ENCODE measurements at places on chromosomes 16 and 17. TPM values are rescaled to one million over a fixed set of nuclear protein-coding genes. Genes with fewer than 3 reads are reported as not detected.

Gene DNAH9
- polyA plus RNA-seq, result 1.9 TPM

- no peaks in the 10 kb centered on the region for H3K27me3 ChIP-seq
- DNase-seq, result no peak
- H3K4me3 ChIP-seq, result no peak overlapping the region
- no peaks in the 10 kb centered on the region for H3K36me3 ChIP-seq
- H3K4me1 ChIP-seq, result no peaks in the 10 kb centered on the region
These were observed 941.0 kb downstream of the KCNJ2 start for GRCh38 chr17:71110326-71110725.

DNA sequence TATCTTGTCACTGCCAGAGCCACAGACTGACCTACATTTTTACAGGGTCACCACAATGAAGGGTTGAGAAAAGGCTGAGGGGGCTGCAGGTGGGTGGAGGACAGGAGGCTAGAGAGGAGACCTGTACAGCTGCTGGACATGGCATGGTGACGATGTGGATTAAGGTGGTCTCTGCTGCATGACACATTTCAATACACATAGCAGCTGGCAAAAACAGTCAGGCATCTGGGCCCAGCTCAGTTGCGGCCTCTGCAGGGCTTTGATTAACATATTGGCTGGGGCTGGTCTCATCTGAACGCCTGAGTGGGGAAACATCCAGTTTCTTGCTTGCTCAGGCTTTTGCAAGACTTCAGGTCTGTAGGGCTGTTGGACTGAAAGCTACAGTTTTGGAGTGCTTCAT lies 265.4 kb upstream of the FOXF1 start:
- no peak for DNase-seq
- no peaks in the 10 kb centered on the region for H3K4me1 ChIP-seq
- H3K4me3 ChIP-seq, result no peak overlapping the region
- H3K27ac ChIP-seq, result no peak overlapping the region

- no peaks in the 10 kb centered on the region for H3K4me1 ChIP-seq
- no peaks in the 10 kb centered on the region for H3K36me3 ChIP-seq
- DNase-seq, result no peak
- no peaks in the 10 kb centered on the region for H3K27me3 ChIP-seq
- H3K27ac ChIP-seq, result no peak overlapping the region
These were observed 119.5 kb downstream of the SOX9 start for GRCh38 chr17:72240333-72240732.

DNA sequence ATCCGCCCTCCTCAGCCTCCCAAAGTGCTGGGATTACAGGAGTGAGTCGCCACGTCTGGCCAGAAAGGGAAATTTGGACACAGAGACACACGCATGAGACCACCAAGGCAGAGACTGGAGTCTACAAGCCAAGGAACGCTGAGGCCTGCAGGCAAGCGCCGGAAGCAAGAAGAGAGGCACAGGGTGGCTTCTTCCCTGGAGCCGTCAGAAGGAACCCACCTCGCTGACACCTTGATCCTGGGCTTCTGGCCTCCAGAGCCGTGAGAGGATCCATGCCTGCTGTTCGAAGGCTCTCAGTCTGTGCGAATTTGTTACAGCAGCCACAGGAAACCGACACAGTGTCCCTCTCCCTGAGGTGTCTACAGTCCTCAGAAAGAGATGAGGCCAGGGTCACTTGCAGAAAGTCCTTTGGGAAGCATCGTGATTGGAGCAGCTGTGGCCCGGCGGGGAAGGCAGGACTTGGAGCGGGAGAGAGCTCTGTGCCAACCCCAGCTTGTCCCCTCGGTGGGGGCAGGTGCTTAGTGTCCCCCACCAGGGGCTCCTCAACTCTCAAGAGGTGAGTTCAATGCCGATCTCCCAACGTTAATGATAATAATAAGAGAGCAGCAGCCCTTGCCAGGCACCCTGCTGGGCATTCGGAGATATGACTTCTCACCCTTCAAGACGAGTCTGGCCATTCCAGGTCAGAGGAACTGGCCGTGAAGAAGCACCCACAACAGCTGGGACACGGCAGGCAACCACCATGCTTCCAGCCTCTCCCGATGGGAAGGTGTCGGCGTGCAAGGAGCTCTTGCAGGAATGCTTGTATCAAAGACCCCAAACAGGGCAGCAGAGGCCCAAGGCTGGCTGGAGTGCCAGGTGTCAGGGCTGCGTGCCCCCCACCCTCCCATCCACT lies 68.4 kb upstream of the TNRC6C start:
- no peak for DNase-seq
- peaks cover 12% of the 10 kb centered on the region for H3K4me1 ChIP-seq
- no peak overlapping the region for H3K4me3 ChIP-seq
- H3K36me3 ChIP-seq, result no peaks in the 10 kb centered on the region

GRCh38 chr17:62075308-62075815 lies 10.3 kb upstream of the MED13 start:
- no peaks in the 10 kb centered on the region for H3K27me3 ChIP-seq
- H3K36me3 ChIP-seq, result no peaks in the 10 kb centered on the region
- DNase-seq, result peak; percentile 50
- H3K4me3 ChIP-seq, result no peak overlapping the region
- H3K4me1 ChIP-seq, result no peaks in the 10 kb centered on the region
- no peak overlapping the region for H3K27ac ChIP-seq

DNA sequence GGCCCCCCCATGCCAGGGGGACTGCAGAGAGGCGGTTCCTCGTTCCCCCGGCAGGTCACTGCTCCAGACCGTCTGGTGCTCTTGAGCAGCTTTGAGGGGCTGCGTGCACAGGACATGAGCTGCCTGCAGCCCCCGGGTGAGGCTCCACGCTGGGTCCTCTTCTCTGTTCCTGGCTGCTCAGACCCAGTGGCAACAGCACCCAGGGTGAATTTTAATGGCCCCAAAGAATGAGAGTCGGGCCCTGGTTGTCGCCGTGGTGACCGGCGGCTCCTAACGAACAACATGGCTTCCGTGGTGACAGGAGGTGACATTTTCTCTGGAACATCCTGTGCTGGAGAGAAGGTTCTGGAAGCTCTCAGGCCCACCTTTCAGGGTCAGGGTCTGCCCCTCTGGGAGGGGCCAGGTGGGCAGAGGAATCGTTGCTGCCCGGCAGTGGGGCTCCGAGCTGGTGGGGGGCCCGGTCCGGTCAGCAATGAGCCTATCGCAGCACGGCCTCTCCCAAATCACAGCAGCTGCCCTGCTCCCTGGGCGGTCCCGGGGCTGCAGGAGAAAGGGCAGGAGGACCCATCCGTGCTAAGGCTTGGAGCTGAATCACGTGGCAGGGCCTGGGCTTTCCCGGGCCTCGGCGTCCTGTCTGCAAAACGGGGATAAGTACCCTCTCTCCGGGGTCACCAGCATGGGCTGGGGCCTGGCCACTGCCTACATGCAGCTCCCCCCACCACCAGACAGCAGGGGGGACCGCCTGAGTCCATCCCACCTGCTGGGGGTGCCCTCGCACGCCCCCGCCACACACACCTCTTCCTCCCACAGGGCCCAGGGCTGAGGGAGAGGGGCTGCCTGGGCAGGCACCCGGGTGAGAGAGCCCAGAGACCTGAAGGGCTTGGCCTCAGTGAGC lies 3.4 kb upstream of the C1QTNF8 start:
- H3K36me3 ChIP-seq, result no peaks in the 10 kb centered on the region
- H3K27ac ChIP-seq, result no peak overlapping the region
- H3K4me1 ChIP-seq, result no peaks in the 10 kb centered on the region

GRCh38 chr17:73316919-73317505 lies 5.2 kb upstream of the CDC42EP4 start:
- peaks cover 25% of the 10 kb centered on the region for H3K4me1 ChIP-seq
- DNase-seq, result no peak

GRCh38 chr17:77535892-77536291 lies 395.1 kb downstream of the SEC14L1 start:
- no peaks in the 10 kb centered on the region for H3K4me1 ChIP-seq
- DNase-seq, result no peak
- no peak overlapping the region for H3K27ac ChIP-seq
- no peaks in the 10 kb centered on the region for H3K36me3 ChIP-seq

DNA sequence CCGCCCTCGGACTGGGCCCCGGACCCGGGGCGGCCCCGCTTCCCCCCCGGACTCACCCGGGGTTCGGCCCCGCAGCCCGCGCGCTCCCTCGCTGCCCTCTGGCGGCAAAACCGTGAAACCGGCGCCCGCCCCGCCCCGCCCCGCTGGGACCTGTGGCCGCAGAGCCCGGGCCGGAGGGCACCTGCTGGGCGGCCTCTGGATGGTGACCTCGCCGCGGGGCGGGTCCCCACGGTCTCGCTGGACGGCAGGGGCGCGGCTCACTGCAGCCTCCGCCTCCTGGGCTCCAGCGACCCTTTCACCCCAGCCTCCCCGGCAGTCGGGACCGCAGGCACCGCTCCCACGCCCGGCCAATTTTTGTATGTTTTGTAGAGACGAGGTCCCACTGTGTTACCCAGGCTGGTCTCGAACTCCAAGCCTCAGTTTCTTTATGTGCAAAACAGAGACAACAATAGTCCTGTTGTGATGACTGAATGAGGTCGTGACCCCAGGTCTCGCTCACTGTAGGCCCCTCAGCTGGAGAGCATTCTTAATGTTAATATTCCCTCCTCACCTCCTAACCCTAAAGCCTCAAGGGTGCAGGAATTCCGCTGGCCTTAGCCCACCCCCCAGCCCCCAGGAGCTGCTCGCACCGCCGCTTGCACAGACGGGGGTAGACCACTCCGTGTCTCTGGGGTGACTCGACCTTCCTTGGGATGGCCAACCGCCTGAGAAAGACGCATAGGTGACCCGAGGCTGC lies 33.7 kb upstream of the RPH3AL start:
- H3K27me3 ChIP-seq, result no peaks in the 10 kb centered on the region
- H3K36me3 ChIP-seq, result no peaks in the 10 kb centered on the region
- no peak overlapping the region for H3K4me3 ChIP-seq
- peaks cover 7% of the 10 kb centered on the region for H3K4me1 ChIP-seq
- H3K27ac ChIP-seq, result peak overlapping the region; percentile 79

DNA sequence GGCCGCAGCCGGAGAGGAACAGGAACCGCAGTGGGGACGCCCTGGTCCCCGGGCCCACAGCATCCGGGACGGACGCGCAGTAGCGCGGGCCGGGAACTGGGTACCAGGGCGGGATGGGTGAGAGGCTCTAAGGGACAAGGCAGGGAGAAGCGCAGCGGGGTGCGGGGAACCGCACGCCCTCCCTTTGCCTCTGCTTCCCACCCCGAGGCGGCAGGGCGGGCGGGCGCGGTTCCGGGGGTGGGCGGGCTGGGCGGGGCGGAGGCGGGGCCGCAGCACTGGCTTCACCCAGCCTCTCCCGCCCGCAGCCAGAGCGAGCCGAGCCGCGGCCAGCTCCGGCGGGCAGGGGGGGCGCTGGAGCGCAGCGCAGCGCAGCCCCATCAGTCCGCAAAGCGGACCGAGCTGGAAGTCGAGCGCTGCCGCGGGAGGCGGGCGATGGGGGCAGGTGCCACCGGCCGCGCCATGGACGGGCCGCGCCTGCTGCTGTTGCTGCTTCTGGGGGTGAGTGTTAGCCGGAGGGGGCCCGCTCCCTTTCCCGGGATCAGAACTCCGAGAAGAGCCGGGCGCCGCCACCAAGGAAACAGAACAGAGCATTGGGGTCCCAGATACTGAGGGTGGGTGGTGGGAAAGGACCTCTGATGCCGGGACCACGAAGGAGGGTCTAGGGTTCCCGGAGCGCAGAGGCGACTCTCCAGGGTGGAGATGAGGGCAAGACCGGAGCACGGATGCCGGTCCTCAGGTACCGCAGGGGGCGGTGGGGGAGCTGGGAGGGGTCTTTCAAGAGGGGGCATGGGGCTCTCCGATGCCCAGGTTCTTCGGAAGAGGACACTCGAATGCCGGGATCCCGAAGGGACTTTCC lies at the start of gene NGFR:
NGFR (plus strand) TSS at position 308 of the 856 bp plus-strand sequence; CDS start at position 433, 125 bp downstream.
- H3K36me3 ChIP-seq, result no peaks in the 10 kb centered on the region
- peak within 1 kb of the TSS; percentile 50 for H3K4me3 ChIP-seq
- H3K27ac ChIP-seq, result no peak within 1 kb of the TSS
- DNase-seq, result no peak
- peaks cover 53% of the 10 kb centered on the region for H3K27me3 ChIP-seq
